ENCODE measurements at places on chromosomes 2 and 18. TPM values are rescaled to one million over a fixed set of nuclear protein-coding genes. Genes with fewer than 3 reads are reported as not detected.

LINC00305 gene
- not detected for total RNA-seq

UBR3 gene
- total RNA-seq: 45.1 TPM

TEX261 gene
- 37.8 TPM for total RNA-seq

RRM2 gene
- total RNA-seq: 7.9 TPM

FBLN7 gene
- total RNA-seq: 19.3 TPM

DSG4 gene
- not detected for total RNA-seq

DSG1 gene
- total RNA-seq: not detected

CPO gene
- total RNA-seq: not detected

CNDP1 gene
- total RNA-seq: 0.15 TPM

SERPINB13 gene
- total RNA-seq: not detected

DNA sequence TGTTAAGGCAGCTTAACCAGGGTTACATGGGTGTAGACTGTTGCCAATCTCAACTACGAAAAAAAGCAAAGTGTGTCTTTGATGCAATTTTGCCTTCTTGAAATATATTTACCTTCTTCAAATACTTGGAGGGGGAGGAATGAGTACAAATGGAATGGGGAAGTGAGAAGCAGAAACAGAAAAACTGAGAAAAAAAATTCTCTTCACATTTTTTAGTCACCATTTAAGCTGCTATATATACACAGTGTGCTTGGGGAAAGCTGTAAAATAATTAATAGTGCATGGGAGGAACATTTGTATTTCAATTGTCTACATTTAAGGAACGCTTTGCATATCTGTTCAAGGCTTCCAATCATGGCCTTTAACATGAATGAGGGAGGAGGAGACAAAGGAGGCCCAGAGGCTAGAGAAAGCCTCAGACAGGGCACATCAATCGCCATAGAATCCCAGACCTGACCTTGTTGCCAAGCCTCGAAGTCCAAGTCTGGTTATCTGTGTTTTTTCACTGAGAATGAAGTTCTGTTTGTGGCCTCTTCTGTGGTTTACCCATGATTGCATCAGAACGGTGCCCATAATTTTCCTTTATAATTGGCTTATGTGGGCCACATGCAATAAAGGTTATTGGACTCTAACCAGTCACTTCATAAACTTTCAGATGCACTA, 158.6 kb downstream of the PIK3C3 start:
- DNase-seq: no peak

- DNase-seq: no peak
Measured at GRCh38 chr2:47868611-47869352, 37.5 kb downstream of the FBXO11 start.

- DNase-seq: no peak
Measured at GRCh38 chr2:63642946-63643345, 54.2 kb downstream of the MDH1 start.

DNA sequence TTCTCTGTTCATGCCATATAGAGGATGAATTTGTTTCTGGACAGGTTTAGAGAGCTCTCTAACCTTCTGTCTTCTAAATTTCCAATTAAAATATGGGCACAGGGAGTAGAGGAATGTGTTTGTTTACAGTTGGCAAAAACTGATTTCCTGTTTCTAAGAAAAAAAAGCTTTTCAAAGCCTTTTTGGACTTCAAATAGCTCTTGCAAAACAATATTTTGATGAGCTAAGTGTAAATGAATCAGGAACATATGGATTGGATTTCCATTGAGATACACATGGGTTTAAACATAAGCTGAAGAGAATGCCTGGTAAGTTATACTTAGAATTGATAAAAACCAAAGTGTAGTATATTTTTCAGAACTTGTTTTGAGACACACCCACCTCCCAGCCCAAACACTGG, 677.5 kb downstream of the NYAP2 start:
- no peak for DNase-seq

DNA sequence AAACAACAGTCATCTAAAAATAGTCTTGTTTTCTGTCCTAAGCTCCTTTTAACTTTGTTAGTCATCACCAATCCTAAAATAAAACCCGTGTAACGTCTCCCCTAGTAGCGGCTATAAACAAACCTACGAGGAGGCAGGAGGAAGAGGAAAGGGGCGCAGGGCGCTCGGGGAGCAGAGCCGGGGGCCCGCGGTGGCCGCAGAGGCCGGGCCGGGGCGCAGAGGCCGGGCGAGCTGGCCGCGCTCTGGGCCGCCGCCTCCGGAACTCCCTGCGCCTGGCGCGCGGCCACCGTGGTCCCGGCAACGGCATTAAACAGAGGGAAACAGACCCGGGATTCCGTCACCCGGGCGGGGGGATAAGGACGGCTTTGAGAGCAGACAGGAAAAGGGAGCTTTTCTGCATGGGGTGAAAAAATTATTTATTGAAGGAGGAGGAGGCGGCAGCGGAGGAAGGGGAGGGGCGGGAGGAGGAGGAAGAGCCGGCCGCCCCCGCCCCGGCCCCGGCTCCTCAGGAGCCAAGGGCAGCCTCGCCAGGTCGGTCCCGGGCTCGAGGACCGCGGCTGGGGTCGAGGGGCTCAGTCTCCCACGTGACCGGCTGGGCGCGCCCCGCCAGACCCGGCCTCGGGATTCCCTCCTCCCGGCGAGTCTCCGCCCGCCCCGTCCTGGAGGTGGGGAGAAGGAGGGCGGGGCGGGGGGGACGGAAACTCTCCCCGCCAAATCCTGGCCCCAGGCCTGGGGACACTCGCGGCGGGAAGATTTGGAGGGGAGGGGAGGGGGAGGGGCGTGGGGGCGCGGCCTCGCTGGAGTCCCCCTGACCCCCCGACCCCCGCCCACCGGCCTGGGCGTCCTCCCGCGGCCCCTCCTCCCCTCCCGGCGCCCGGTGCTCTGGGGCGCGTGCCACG, 1.8 kb upstream of the NFATC1 start:
- no peak for DNase-seq

DNA sequence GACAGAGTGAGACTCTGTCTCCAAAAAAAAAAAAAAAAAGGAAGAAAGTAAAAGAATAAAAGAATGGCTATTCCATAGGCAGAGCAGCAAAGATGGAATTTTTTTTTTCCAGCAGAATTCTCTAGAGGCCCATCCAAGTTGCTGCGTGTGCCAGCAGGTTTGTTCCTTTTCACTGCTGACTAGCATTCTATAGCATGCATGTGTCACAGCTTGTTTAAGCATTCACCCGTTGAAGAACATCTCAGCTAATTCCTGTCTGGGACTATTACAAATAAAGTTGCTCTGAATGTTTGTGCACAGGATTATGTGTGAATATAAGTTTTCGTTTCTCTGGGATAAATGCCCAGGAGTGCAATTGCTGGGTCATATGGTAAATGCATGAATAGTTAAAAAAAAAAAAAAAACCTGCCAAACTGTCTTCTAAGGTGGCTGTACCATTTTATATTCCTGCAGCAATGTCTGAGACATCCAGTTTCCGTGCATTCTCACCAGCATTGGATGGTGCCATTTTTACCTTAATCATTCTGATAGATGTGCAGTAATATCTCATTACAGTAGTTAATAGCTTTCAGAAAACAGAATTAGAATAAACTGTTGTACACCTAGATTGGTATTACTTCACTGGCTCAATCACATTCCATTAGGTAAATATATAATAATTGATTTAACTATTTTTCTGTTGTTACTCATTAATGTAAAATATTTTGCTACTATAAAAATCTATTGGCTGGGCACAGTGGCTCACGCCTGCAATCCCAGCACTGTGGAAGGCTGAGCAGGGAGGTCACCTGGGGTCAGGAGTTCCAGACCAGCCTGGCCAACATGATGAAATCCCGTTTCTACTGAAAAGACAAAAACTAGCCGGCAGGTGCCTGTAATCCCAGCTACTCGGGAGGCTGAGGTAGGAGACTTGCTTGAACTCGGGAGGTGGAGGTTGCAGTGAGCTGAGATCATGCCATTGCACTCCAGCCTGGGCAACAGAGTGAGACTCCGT, 47.5 kb upstream of the ASAP2 start:
- DNase-seq: no peak

- no peak for DNase-seq
Measured at GRCh38 chr2:132757002-132757589, 87.1 kb upstream of the LYPD1 start.

GRCh38 chr2:100614455-100615000, 51.7 kb downstream of the PDCL3 start:
- no peak for DNase-seq

- no peak for DNase-seq
Measured at GRCh38 chr18:72833471-72833870, 34.3 kb downstream of the NETO1 start.

DNA sequence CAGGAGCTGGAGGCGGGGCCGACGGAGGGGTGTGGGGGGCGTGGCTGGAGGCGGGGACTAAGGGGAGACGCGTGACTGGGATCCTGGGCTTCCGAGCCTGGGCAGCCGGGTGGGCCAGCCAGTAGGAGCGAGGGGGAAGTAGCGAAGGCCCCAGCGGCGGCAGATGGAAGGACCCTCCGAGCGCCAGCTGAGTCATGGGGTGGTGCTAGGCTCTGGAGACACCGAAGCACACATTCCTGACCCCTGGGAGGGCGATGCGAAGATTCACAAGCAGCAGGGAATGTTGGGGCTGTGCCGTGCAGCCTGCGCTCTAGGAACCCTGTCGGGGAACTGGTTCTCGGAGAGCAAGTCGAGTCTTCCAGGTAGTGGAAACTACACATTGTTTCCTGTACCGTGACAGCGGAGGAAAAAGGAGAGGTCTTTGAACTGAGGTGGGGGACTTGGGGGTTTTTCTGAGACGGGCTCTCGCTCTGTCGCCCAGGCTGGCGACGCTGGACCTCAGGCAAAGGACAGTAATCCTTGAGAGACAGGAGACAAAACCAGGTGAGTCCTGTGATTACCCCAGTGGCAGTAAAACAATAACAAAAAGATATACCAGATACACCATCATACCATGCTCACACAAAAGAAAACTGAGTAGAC, 650 bp upstream of the AFG3L2 start:
- DNase-seq: no peak

GRCh38 chr2:165434865-165435496, 34.5 kb upstream of the CSRNP3 start:
- no peak for DNase-seq

DNA sequence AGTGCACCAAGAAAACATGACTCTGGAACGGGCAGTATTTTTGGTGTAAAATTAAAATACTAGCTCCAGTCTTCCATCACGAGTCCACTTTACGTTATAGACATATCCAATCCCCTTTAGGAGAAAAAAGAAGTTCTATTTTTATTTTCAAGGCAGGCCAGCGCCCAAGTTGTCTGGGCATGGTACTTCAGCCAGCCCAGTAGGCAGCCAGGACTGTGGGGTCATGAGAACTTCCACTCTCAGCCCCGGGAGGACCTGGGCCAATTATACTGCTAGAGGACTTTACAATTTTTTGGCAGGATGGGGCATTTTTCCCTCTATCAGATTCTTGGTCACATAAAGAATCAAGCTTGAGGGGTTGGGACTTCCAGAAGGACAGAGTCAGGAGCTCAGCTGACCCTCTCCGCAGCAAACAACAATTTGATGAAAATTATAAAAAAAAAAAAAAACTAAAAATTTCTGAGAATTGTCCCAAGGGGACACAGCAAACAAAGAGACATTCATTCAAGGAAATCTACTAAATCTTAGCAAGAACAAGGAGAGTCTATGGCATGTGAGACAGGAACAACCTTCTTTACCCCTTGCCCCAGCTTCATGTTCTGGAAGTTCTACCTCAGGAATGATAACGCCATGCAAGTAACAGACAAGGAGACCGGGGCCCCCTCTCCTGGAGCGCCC, 37.3 kb upstream of the B3GNT2 start:
- DNase-seq: no peak

- DNase-seq: no peak
Measured at GRCh38 chr2:99159594-99159993, 4.8 kb downstream of the LIPT1 start.

DNA sequence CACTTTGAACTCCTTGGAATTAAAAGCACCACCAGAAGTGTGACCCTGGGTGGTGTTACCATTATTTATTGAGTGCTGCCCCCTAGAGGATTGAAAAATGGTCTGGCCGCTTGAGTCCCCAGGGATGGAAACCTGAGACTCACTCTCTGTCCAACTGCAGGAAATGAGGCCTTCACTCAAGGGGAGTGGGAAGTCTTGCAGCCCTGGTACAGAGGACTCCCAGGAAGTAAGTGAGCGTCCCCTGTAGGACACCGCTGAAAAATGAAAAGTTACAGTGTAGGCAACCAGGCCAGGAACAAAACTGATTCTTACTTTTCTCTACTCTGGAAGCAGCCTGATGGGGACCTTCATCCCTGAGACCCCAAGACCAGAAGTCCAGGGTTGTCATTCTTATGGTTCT, 2.2 kb upstream of the NRP2 start:
- DNase-seq: no peak

GRCh38 chr2:43101751-43102150, 124.7 kb downstream of the ZFP36L2 start:
- DNase-seq: no peak

DNA sequence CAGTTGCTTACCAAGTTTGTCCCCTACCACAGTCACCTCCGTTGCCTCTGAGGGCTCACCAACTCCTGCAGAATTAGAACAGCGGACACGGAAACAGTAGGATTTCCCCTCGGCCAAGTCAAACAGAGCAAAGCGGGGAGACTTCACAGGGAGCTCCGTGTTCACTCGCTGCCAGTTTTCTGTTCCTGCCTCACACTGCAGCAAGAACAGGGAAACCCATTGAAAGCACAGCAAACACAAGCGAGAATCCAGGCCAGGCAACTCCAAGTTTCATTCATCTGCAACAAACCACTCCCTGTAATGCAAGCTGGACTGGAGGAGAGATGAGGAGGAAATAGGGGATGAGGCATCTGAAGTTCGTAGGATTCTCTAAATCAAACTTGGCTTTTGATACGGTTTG, 84.2 kb downstream of the MYOM1 start:
- no peak for DNase-seq

DNA sequence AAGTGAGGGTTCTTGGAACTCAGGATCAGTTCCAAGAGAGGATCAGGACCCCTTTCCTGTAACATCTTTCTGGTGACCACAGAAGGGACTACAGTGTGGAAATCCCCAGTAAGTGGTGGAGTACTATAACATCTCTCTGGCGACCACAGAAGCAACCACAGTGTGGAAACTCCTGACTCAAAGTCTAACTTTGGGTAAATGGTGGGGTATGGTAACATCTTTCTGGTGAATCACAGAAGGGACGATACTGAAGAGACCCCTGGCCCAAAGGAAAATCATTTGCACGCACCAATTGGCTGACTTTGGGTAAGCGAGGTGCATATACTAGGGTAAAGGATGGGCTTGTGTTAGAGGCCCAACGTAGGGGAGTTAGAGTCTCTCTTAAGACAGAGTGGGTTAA, 56.3 kb upstream of the GULP1 start:
- DNase-seq: no peak

- no peak for DNase-seq
Measured at GRCh38 chr2:12718711-12719399, 2.1 kb downstream of the TRIB2 start.

GRCh38 chr2:119242276-119243119, 18.9 kb downstream of the STEAP3 start:
- DNase-seq: no peak

GRCh38 chr2:170332676-170333402, 154.9 kb downstream of the MYO3B start:
- no peak for DNase-seq

- no peak for DNase-seq
Measured at GRCh38 chr2:26070730-26071129, 36.8 kb downstream of the RAB10 start.
